ENCODE measurements at places on chromosomes 6 and 20. TPM values are rescaled to one million over a fixed set of nuclear protein-coding genes. Genes with fewer than 3 reads are reported as not detected.

The DLL1 gene
- total RNA-seq, result under 0.01 TPM

The FERMT1 gene
- total RNA-seq, result 10.9 TPM

The CNKSR3 gene
- 3.0 TPM for total RNA-seq

The RNF182 gene
- 0.30 TPM for total RNA-seq

The SLC17A4 gene
- total RNA-seq, result not detected

The GNMT gene
- not detected for total RNA-seq

The PDE7B gene
- total RNA-seq, result 18.7 TPM

The TNNC2 gene
- total RNA-seq, result not detected

The KCNK17 gene
- not detected for total RNA-seq

The FAM110A gene
- 1.8 TPM for total RNA-seq

The RBPJL gene
- not detected for total RNA-seq

The CLPSL1 gene
- not detected for total RNA-seq

The NPEPL1 gene
- 25.5 TPM for total RNA-seq

The KHDRBS2 gene
- not detected for total RNA-seq

The MYLK2 gene
- not detected for total RNA-seq

The FLRT3 gene
- total RNA-seq, result 24.3 TPM
